Inflammatory macrophage treated with lipopolysaccharide for 4 hours (primary cell): ENCODE measurements at places on chromosomes 1 and 21.

GRCh38 chr1:211588711-211589110 lies 9.8 kb upstream of the SLC30A1 start:
- no peak for DNase-seq

- peak; percentile 97 for DNase-seq
Observed at GRCh38 chr1:220957233-220957605, 78.0 kb downstream of the HLX start.

- no peak for DNase-seq
Observed at GRCh38 chr1:29236712-29237128, 398 bp downstream of the PTPRU start.

DNA sequence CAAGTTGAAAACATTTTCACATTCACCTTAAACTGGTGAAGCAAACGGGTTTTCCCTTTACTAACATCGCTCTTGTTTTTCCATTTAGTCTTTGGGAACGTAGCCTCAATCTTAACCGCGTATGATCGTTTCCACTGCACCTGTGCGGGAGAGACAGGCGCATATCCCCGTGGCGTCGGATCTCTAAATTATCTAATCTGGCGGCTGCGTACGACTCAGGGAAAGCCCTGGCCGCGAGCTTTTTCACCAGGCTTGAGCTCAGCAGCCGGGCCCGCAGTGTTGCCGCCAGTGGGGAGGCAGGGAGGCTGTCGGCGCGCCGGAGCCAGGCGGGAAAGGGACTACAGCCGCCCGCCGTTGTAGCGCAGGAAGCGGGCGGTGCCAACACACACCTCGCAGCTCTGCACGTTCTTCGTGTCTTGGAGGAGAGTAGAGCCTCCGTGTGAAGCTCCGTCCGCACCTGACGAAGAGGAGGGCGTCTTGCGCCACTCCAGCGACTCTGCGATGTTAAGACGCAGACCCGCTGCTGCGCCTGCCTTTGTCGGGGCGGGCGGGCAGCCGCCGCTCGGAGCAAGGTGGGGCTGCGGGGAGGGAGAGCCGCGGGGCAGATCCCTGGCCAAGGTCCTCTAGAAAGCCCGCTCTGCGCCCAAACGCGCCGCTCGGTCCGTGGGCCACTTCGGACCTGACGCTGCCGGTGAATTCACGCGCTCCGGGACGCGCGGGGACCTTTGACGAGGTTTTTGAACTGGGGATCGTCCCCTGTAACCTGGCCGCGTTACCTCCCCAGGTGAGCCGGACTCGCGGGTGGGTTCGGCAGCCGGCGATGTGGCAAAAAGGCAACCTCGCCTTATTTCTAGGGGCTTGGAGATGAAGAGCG lies 18.5 kb upstream of the TBX15 start:
- DNase-seq, result no peak

GRCh38 chr1:224053456-224053855 lies 60.5 kb upstream of the FBXO28 start:
- no peak for DNase-seq

GRCh38 chr21:26912466-26912865 lies 54.4 kb downstream of the ADAMTS5 start:
- no peak for DNase-seq

DNA sequence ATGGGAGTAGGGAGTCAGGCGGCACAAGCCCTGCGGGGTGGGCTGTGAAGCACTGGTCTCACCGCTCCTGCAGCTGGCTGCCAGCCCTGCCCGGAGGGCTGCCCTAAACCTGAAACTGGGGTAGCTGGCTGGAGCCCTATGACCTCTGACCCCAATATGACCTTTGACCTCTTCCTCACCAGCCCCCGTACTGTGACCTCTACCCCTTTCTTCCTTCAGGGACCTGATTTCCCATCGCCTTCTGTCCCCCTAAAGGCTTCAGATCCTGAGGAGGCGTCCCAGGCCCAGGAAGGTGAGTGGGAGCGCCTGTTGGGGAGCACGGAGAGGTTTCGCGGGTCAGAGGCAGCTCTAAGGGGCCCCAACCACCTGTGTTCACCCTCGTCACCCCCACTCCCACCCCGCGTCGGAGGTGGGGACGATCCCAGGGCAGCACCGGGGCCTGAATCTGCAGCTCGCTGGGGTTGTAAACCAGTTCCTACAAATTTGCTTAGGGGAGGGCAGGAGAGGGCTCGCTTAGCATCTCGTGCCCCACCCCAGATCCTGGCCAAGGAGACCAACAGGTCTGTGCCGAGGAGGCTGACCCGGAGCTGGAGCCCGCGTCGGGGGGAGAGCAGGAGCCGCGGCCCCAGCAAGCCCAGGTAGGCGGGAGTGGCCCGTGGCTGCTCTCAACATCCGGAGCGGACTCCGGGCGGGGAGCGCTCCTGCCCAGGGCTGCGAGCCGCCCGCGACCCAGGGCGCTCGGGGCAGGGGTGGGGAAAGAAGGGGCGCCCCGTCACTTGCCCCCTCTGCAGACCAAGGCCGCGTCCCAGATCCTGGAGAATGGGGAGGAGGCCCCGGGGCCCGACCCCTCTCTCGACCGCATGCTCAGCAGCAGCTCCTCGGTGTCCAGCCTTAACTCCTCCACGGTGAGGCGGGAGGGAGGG lies 7.3 kb downstream of the SYTL1 start:
- no peak for DNase-seq

- DNase-seq, result no peak
Observed at GRCh38 chr1:8926707-8927694, 18.7 kb upstream of the CA6 start.
